ENCODE measurements at places on chromosomes 5 and 9.

DNA sequence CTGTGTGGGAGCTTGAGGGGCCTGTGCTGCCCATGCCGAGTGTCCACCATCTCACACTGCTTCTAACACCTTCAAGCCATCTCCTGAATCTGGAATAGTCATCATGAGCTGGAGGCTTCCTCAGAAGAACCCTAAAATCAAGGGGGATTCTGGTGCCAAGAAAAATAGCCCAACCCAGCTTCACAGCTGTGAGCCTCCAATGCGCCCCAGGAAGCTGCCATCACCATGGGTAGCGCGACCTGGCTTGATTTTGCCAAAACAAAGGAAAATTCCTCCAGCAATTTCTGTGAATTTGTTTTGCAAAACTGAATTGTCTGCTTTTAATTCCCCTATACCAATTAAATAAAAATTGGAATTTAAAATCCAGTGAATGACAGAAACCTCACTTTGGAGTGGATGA lies 6.2 kb upstream of the TIFAB start:
- DNase-seq: no peak

GRCh38 chr5:135162661-135163265 lies 128.7 kb upstream of the PITX1 start:
- DNase-seq: no peak

GRCh38 chr9:80995759-80996158 lies 693.6 kb downstream of the TLE1 start:
- no peak for DNase-seq

DNA sequence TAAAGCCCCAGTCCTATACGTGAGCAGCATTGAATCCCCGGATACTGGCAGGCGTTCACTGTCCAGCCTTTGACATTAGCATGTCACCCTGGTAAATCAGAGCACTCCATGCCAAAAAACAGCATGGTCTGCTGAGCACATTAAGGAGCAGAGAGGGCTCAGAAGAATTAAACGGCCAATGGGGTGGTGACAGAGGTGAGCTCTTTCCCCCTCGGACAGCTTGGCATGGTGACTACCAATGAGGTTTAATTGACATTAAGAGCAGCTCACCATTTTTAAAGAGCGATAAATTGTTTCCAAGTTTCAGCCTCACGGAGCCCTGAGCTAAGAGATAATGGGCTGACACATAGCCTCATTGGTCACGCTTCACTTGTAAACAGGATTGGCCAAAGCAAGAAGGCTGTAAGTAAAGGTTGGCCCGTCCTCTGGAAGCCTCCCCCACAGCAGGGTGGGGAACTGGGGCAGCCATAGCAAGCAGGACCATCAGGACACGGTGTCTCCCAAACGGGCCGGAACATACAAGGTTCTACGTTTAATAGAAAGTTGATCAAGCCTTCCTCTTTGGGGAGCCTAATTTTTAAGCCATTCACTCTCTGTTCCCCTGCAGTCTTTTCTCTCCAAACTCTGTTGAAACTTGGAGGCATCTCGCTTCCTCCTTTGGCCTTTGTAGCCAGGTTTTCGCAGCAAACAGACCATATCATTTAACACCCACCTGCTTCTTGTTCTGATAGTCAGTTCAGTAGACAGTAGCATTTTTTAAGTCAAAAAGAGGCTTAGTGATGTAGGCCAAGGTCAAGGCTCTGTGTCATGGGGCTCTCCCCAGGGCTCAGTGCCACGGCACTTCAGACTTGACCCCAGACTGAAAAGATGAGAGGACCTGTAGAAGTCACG lies 25.9 kb downstream of the QRFP start:
- DNase-seq: no peak

DNA sequence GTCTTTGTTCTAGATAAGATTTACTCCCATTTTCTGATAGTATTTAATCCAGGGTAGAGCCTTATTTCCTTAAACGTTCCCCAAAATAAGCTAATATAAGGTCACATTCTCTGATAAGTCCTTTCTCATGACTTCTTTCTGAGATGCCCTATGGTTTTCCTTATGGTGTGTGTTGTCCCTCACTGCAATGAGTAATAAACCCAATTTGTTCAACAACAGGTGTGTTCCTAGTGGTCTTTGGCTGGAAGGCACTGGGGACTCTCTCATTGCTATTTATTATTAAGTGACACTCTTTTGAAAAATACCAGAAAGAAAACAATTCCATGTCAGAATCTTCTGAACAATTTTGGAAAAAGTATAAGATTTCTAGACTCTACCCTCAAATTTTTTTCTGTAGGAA lies 256.5 kb upstream of the PPP1R2B start:
- no peak for DNase-seq

DNA sequence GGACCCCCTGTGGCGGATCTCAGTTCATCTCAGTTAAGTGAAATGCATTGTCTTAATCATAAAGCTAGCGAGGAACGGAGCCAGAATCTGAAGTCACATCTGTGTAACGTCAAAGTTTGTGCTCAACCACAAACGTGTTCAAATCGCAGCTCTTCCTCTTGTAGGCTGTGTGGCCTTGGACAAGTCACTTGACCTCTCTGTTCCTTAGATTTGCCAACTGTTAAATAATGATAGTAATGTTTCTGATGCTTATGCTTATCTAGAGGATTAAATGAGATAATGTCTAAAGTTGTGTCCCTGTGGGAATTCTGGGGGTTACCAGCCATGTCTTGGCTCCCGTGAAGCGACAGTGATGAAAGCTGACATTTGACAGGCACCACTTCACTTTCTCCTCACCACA lies 69.2 kb upstream of the NEURL1B start:
- no peak for DNase-seq

- DNase-seq: no peak
Measured at GRCh38 chr5:169653091-169653490, 16.0 kb downstream of the DOCK2 start.

GRCh38 chr5:7856855-7857254 lies 5.9 kb upstream of the CFAP90 start:
- DNase-seq: peak; percentile 28

- peak; percentile 2 for DNase-seq
Measured at GRCh38 chr5:106019261-106019660, 1651.5 kb downstream of the EFNA5 start.

DNA sequence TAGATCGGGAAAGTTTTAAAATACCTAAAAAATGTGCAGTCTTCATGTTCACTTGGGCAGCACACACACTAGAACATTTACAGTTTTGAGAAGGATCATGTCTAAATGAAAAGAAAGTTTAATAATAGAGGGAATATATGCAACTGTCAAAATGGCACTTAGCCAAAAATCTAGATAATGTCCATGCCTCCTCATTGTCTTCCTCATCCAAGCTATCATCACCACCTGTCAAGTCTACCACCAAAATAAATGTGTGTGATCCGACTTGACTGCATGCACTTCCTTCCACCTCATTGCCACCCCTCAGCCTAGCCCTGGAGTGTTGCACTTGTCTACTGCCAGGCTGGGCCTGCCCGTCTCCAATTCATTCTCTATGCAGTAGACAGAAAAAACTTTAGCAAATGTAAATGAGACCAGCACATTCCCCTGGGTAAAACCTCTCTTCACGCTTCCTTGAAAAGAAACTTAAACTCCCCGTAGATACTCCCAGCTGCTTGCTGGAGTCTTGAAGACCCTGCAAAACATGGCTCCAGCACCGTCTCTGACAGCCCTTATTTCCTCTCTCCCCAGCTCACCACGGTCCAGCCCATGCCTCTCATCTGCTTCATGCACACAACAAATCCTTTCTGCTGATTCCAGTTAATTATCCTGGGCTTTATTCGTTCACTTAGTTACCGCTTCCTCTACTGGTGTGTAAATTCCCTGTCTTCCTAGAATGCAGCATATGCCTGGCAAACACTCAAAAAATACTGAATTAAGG lies 66.9 kb downstream of the FANCC start:
- DNase-seq: no peak

GRCh38 chr5:1502046-1502736 lies 21.6 kb downstream of the LPCAT1 start:
- peak; percentile 21 for DNase-seq

- no peak for DNase-seq
Measured at GRCh38 chr5:72185496-72186329, 78.4 kb downstream of the MAP1B start.

- no peak for DNase-seq
Measured at GRCh38 chr9:115799734-115800133, 353.9 kb upstream of the PAPPA start.

DNA sequence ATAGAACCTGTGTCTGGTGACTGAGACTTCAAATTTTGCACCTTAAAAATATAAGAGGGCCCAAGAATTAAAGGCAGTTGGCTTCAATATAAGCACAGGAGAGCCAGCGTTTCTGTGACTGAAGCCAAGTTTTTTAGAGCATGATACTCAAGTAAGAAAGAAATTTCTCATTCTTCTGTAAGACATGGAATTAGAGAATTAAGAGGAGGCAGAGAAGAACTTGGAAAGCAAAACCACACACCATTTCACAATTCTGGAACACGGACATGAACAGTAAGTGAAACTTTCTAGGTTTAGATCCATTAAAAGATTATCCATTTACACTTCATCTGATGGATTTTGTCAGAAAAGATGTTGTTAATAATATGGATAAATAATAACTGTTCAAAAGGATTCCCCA lies 8.9 kb upstream of the AGXT2 start:
- peak; percentile 71 for DNase-seq

GRCh38 chr9:9612755-9613154 lies 1000.0 kb downstream of the PTPRD start:
- DNase-seq: no peak

DNA sequence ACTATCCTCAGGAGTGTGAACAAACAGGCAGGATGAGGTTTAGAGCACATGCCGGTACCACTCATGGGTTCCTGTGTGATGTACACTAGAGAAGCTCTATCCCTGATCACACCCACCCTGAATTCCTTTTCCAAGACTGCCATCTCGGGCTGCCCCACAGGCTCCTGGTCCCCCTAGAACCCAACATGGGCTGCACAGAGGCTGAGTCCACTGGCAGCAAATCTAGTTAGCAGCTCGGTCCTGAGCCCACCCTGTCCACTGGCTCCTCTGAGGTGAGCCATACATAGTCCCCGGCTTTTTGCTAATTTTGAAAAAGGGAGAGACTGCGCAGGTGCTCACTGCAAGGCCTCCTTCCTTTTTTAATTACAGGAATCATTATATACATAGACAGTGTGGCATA lies 227.0 kb downstream of the FSTL4 start:
- no peak for DNase-seq

- DNase-seq: no peak
Measured at GRCh38 chr9:12717907-12718306, 24.7 kb downstream of the TYRP1 start.

GRCh38 chr9:99350461-99350860 lies 128.4 kb downstream of the SEC61B start:
- no peak for DNase-seq

DNA sequence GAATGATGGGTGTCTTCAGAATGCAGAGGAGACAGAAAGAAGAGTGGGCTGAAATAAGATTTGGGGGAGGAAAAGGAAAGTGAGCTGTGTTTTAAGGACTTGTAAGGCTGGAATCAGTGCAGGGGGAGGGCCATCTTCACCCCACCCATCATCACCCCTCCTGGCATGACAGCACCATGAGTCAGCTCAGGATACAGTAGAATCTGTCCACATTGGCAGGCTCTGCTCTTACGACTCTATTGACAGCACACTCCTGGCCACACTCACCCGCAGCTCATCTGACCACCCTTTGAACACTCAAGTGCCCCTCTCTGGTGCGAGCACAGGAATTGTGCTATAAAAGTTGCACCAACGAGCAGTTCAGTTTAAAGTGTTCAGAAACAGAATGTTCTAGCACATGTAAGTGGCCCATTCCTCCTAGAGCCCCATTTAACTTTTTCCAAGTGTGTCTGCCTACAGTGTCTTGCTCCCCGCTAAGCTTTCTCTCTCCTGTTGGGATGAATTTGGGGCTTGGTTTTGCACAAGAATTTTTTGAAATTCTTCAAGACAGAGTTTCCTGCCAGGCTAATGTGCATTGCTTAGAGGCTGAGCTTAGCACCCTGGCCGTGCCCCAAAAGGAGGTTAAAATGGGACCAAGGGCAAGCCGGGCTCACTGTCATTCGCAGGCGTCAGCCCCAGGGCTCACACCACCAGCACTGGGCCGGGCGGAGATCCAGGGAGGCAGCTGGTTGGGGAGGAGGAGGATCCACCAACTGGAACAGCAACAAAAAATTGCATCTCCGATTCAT lies 12.0 kb downstream of the ADRA1B start:
- DNase-seq: peak; percentile 73

GRCh38 chr9:77663754-77664153 lies 15.6 kb upstream of the GNA14 start:
- peak; percentile 23 for DNase-seq

- DNase-seq: no peak
Measured at GRCh38 chr5:159969966-159970365, 39.0 kb upstream of the TTC1 start.

- DNase-seq: no peak
Measured at GRCh38 chr5:59785676-59786333, 107.7 kb downstream of the PDE4D start.

- DNase-seq: peak; percentile 83
Measured at GRCh38 chr9:128191406-128192046, at the start of gene CIZ1. Gene CIZ1 (minus strand): TSS chr9:128191572. CDS start chr9:128190857, 715 bp downstream.

GRCh38 chr5:135236908-135237747 lies 161.9 kb downstream of the MACROH2A1 start:
- DNase-seq: peak; percentile 67

- DNase-seq: no peak
Measured at GRCh38 chr5:71740015-71740753, 21.1 kb downstream of the CARTPT start.

GRCh38 chr9:88816141-88816540 lies 175.1 kb upstream of the S1PR3 start:
- no peak for DNase-seq

GRCh38 chr9:20538092-20538491 lies 84.2 kb downstream of the MLLT3 start:
- no peak for DNase-seq

DNA sequence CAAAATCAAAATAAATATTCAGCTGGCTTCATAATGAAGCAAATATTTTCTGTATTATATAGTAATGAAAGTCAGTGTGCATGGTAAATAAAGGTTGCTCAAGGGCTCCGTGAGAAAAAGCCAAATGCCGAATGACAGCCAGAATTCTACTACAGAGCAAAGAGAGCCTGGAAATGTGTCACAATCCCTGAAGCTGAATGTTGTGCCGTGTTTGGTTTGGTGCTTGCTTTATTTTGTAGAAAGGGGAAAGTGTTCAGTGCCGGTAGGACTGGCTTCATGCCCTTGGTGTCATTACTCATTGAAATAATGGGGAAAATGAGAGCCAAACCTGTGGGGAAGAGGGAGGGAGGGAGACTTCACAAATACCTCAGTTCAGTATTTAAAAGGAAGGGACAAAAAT lies 26.8 kb upstream of the ADAMTSL1 start:
- no peak for DNase-seq

DNA sequence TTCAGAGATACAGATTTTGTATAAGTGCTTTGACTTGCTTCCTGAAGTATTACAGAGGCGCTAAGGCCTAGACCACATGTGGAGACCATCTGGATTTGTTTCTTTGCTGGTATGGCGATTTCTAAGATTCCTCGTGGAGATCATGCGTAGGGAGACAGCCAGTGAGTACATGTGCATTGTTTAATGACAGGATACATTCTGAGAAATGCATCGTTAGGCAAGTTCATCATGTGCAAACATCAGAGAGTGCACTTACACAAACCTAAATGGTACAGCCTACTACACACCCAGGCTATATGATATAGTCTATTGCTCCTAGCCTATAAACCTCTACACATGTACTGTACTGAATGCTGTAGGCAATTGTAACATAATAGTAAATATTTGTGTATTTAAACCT lies 16.5 kb upstream of the CEP120 start:
- DNase-seq: no peak

- DNase-seq: peak; percentile 50
Measured at GRCh38 chr5:123538670-123539459, 26.9 kb downstream of the CSNK1G3 start.

Data from umbilical cord (tissue), 2 donors.